Activated CD4-positive, alpha-beta T cell treated with anti-CD3 and anti-CD28 coated beads for 36 hours (primary cell): ENCODE measurements at places on chromosomes 6 and 20. TPM values are rescaled to one million over a fixed set of nuclear protein-coding genes. Genes with fewer than 3 reads are reported as not detected.

The TCP11 gene
- not detected for total RNA-seq

The CPNE5 gene
- total RNA-seq, result 1.3 TPM

The PRSS16 gene
- total RNA-seq, result 2.0 TPM

The CLIC5 gene
- 2.2 TPM for total RNA-seq

The MCCD1 gene
- not detected for total RNA-seq

The ZNF334 gene
- 3.4 TPM for total RNA-seq

The OR2B6 gene
- total RNA-seq, result not detected

The SIRPB2 gene
- not detected for total RNA-seq

The RXRB gene
- total RNA-seq, result 45.4 TPM

The BCAS4 gene
- 11.6 TPM for total RNA-seq

The EGFL8 gene
- total RNA-seq, result 9.1 TPM

The SHLD1 gene
- 10.4 TPM for total RNA-seq

The FOXC1 gene
- total RNA-seq, result 0.05 TPM

The TRDN gene
- total RNA-seq, result not detected

The TREM1 gene
- total RNA-seq, result 0.86 TPM

The LINC00237 gene
- total RNA-seq, result not detected

The TMEM151B gene
- total RNA-seq, result not detected

The ZNF165 gene
- 4.6 TPM for total RNA-seq

The TAAR2 gene
- total RNA-seq, result not detected

The FAM162B gene
- not detected for total RNA-seq

The CRISP3 gene
- total RNA-seq, result not detected

The PSORS1C1 gene
- total RNA-seq, result 0.18 TPM

The GPR6 gene
- total RNA-seq, result not detected

The PTK6 gene
- 0.48 TPM for total RNA-seq

The TMEM14C gene
- 67.6 TPM for total RNA-seq

The PPP1R3G gene
- 0.11 TPM for total RNA-seq

The LY6G5B gene
- total RNA-seq, result 15.5 TPM

The SULF2 gene
- not detected for total RNA-seq

The FAM184A gene
- total RNA-seq, result 13.8 TPM

The PDE7B gene
- total RNA-seq, result 1.1 TPM

The PTPRT gene
- total RNA-seq, result not detected

The LRRC1 gene
- 2.3 TPM for total RNA-seq

The ANGPT4 gene
- not detected for total RNA-seq

The EPPIN gene
- total RNA-seq, result not detected

The SLC35F1 gene
- total RNA-seq, result 0.18 TPM

The PROKR2 gene
- not detected for total RNA-seq

The RAB44 gene
- total RNA-seq, result 0.05 TPM

The ERVFRD-1 gene
- not detected for total RNA-seq

The TRAPPC3L gene
- not detected for total RNA-seq

The LRRC73 gene
- 0.19 TPM for total RNA-seq

The FGD2 gene
- 0.63 TPM for total RNA-seq

The FAXC gene
- total RNA-seq, result 0.16 TPM

The ANKEF1 gene
- total RNA-seq, result 2.8 TPM

The FKBP1C gene
- total RNA-seq, result 0.94 TPM

The C6orf132 gene
- 0.14 TPM for total RNA-seq

The MMP24 gene
- total RNA-seq, result not detected

The LHFPL5 gene
- total RNA-seq, result not detected

The ACTL10 gene
- total RNA-seq, result 1.7 TPM

The FRK gene
- 0.02 TPM for total RNA-seq

The ULBP1 gene
- 5.0 TPM for total RNA-seq

The LY6G5C gene
- 1.5 TPM for total RNA-seq

The CNR1 gene
- total RNA-seq, result not detected

The SCRT2 gene
- not detected for total RNA-seq

The SMOC2 gene
- not detected for total RNA-seq
